Activated naive CD4-positive, alpha-beta T cell treated with Interleukin-2 at 50 U/mL for 16 hours (primary cell): ENCODE measurements at places on chromosomes 12 and 14.
A peak's percentile ranks its signal among the peaks of the same experiment; 100 is the strongest.

GRCh38 chr12:52346593-52346992 lies 20.7 kb downstream of the KRT85 start:
- DNase-seq, result no peak

DNA sequence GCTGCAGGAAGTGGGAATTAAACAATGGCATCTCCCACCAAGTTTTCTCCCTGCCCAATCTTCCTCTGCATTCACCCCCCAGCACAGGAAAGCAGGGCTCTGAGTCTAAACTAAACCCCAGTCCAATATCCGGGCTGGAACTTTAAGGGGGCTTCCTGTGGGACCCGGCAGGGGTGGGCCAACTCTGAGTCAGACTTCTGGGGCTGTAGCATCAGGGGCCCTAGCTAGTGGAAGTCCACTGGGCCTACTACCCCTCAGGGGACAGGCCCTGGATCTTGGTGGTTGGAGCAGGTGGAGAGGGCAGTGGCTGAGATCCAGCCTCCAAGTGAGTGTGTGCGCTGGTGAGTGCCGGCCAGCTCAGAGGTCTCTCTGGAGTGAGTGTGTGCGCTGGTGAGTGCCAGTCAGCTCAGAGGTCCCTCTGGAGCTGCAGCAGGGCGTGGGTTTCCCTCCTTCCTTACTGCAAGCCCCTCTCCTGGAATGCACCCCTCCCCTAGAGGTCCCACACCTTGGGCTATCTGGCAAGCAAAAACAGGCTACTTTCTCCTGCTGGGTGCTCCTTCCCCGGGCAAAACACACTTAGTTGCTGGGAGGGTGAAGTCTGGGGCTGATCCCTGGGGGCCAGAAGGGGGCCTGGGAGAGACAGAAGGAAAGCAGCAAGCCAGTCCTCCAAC lies 5.6 kb upstream of the LHX5 start:
- no peak for DNase-seq

GRCh38 chr12:106392759-106393158 lies 35.2 kb downstream of the POLR3B start:
- no peak for DNase-seq

DNA sequence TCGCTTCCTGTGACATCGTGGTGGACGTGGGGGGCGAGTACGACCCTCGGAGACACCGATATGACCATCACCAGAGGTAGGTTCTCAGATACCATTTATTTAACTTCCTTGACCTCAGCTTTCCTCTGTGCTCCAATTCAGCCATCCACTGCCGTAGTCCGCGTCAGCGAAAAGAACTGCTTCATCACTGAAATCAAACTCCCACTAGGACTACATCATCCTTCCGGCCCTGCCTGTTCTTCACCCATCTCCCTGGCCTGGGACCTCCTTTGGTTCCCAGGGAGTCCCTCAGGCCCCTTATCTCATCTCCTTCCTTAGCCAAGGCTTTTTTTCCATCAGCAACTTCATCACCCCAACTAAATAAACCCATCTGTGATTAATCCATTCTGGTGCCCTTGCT lies 692 bp downstream of the MYG1 start:
- peak; percentile 34 for DNase-seq

GRCh38 chr12:98319716-98320425 lies 195.5 kb upstream of the TMPO start:
- no peak for DNase-seq

GRCh38 chr12:43841253-43841652 lies 5.4 kb downstream of the TMEM117 start:
- DNase-seq, result no peak

- no peak for DNase-seq
These were observed 468.1 kb downstream of the BTG1 start for GRCh38 chr12:91677556-91677955.

DNA sequence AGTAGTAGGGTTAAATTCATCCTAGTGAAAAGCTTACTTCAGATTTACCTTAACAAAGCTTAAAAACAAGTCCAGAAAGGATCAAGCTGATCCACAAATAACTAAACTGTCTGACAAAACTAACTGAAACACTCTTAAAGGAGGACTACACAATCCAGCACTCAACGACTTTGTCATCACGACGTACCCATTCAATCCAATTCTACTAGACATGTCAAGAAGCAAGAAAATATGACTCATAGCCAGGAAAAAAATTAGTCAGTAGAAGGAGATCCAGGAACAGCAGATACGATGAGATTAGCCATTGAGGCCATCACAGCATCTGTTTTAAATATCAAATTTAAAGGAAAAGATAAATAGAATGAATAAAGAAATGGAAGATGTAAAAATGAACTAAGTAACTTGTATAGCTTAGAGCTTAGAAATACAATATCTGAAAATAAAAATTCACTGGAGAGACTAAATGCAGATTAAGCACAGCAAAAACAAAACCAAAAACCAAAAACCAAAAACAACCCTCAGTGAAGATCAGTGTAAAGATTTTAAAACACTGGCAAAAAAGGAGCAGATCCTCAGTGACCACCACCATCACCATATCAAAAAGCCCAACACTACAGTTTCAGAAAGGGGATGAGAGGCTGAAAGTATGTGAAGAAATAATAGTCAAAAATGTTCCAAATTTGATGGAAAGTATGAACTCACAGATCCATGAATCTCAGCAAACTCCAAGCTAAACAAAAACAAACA lies 95.0 kb upstream of the CCND2 start:
- DNase-seq, result no peak

GRCh38 chr14:24802236-24802635 lies 168.2 kb upstream of the GZMB start:
- DNase-seq, result no peak

GRCh38 chr14:37384870-37385596 lies 187.3 kb downstream of the MIPOL1 start:
- DNase-seq, result no peak
